HAP-1 (cell line): ENCODE measurements at places on chromosomes 2 and 18.

DNA sequence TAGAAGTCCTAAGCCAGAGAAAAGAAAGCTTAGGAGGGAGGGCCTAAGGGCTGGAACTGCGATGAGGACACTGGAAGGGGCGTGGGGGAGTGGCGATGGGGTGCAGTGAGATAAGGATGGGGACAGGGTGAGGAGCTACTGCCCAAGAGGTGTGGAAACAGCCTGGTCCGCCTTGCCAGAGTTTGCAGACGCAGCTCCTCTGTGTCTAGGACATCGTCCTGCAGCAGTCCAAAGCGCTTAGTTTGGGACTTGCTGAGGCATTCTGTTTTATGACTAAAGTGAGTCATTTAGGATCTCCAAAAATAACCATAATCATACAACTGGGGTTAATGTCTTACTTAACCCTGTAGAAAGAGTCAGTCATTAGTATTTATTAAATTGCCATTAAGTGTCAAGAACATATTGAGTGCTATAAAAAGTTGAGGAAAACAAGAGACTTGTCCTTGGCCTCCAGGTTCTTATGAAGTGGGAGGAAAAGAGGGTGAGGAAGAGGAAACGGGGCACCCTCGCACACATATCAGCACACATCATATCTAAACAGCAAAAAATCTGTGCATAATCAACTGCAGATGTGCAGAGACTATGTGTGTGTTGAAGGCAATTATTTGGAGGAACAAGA lies 74.8 kb downstream of the CDK15 start:
- no peak for DNase-seq

- DNase-seq: no peak
These were observed 1080.0 kb downstream of the DSC3 start for GRCh38 chr18:29962579-29962978.

GRCh38 chr2:170651624-170652325 lies 63.4 kb upstream of the SP5 start:
- DNase-seq: no peak

DNA sequence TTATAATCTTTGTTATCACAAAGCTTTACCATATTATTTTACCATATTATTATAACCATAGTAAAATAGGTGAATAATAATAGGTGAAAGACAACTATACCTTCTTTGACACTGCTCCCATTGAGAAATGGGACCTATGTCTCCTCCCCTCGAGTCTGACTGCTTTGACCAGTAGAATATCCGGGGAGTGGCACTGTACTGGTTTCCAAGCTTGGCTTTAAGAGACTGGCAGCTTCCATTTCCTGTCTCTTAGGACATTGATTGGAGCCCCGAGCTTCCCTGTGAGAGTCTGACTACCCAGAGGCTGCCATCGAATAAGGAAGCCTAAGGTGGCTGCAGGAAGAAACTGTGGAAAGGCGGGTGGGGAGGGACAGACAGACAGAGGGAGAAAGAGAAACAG lies 40.1 kb upstream of the PLEKHM3 start:
- no peak for DNase-seq

DNA sequence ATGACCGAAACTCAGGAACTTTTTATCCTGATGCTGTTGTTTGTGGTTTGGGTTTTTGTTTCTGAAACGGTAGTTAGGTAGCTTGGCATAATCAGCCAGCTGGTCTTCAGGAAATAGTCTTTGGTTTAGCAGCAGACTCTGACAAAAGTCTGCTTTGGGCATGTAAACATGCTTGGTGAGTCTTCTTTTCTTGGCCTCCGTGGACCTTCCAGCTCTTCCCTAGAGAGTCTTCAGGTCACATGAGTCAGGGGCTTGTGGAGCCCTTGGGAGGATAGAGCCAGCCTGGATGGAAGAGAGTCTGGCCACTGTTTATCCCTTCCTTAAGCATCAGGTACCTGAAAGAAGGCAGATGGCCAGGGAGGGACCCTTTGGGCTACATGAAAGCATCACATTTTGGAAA lies 154.5 kb downstream of the MGAT5 start:
- no peak for DNase-seq
